Foreskin melanocyte (primary cell): ENCODE measurements at places on chromosomes 11 and 22.

- peak; percentile 18 for DNase-seq
These were observed at the start of gene PLAAT4 for GRCh38 chr11:63536669-63537292. Gene PLAAT4 (plus strand): TSS chr11:63536808. CDS start chr11:63536869, 61 bp downstream.

GRCh38 chr22:35648066-35649025 lies at the start of gene APOL6:
Gene APOL6 (plus strand): TSS chr22:35648446. CDS start chr22:35656426, 7,980 bp downstream.
- peak; percentile 56 for DNase-seq

DNA sequence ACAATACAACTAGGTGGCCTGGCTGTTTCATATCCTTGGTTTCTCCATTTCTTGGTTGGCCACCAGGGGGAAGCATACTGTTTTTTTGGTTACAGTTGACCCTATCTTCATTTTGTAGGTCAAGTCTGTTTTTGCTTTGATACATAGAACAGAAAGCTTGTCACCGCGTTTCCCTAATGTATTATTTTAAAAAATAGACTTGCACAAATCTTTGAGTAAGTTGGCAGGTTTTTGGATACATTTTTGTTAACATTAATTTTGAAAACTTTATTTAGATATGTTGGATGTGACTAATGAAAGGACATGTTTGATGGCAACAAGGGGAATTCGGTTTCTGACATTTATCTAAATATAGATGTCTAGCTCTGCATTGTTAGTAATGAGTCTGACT lies 3.0 kb downstream of the NCR3LG1 start:
- DNase-seq: peak; percentile 53

DNA sequence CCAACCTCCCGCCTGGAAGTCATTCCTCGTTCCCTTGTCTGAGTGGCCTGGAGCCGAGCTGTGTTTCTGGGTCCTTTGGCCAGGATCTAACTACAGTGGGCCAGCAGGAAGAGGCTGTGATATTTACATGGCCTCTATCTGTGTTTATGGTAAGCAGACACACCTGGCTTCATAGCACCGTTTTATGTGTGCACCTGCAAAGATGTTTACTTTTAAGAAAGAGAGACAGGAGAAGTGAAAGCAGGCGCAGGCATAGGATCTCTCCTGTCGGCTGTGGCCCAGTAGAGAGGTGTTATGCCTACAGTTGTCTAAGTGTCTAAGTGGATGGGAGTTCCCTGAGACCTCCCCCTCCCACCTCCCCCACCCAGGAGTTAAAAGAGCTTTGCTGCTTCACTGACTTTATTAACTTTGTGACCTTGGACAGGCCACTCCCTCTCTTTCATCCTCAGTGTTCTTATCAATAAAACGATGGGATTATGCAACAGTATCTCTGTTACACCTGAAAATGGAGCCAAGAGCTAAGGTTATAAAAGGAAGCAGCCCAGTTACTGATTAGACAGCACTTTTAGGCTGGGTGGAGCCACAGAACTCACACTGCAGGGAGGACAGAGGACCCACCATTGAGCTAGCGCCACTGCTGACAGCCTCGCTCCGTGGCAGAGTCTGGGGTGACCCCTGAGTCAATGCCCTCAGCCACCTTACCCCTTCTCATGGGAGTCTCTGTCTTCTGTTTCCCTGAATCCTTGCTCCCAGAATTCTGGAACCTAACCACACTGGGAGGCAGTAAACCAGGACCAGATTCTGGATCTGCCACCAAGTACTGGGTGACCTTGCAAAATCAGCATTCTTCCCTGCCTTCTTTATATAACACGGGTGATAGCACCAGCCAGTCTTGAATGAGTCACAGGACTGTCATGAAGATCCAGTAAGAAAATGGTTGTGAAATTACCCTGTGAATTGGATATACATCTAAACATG lies 22.0 kb downstream of the ST14 start:
- no peak for DNase-seq

GRCh38 chr22:49413551-49413950 lies 414.1 kb downstream of the BRD1 start:
- no peak for DNase-seq

GRCh38 chr22:24338726-24339451 lies 68.3 kb downstream of the SPECC1L start:
- DNase-seq: no peak

DNA sequence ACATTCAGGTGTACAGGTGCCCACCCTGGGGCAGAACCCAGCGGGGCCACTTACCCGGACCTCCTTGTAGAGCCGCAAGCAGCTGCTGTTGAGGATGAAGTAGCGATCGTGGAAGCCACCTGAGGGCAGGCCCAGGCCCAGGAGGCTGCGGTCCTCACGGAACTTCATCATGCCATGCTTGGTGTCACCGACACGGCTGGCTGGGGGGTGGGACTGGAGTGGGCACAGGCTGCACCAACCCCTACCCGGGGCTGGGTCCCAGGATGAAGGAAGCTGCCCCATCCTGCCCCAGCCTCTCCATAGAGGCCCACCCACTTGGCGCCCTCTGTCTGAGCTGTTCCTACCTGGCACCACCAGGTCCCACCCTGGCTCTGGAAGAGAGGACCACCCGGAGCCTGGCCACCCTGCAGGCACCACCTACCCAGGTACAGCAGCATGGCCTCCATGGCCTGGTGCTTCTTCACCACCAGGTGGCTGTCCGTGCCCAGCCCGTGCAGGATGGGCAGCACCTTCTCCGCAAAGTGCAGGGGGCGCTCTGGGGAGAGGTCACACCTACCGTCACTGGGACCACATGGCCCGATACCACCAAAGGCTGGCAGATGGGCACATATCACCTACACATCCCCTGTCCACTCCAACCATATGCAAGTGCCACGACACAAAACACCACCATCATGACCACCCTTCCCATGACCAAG lies 19.2 kb upstream of the PDE2A start:
- DNase-seq: no peak

DNA sequence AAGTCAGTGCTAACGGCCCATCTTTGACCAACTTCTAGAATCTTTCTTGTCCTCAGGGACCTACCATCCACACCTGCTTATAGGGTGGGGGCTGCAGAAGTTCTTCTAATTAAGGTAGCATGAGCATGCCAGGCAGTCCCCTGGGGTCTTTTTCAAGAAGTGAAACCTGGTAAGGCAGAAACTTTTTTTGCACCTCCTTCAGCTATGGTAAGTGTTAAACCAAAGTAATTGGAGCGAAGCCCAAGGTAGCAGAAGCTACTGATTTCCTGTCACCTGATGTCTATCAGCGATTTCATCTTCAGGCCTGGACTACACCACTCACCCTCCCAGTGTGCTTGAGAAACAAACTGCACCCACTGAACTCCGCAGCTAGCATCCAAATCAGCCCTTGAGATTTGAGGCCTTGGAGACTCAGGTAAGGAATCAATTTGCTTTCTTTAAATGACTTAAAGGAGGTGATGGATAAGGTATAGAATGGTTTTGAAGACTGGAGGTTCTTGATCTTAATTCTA lies at the start of gene MS4A1:
MS4A1 (plus strand) TSS at position 317 of the 512 bp plus-strand sequence. CDS start 6,528 bp downstream, outside the sequence.
- no peak for DNase-seq

- DNase-seq: peak; percentile 77
These were observed 24.5 kb upstream of the BLID start for GRCh38 chr11:122140500-122140899.

DNA sequence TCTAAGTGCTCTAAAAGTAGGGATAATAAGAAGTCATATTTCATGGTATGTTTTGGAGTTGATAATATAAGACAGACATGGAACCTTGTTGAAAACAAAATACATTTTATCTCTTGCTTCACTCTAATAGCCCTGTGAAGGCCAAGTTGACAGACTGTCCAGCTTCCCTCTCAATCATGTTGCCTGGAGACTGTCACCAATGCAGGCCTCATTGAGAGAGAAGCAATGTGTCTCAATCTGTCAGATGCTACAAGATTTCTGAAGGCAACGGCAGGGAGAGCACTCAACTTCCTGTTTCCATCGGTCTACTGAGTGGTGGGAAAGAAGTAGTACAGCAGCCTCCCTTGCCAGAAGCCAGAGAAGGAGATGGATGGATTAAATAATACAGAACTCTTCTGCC lies 23.6 kb upstream of the FJX1 start:
- no peak for DNase-seq

DNA sequence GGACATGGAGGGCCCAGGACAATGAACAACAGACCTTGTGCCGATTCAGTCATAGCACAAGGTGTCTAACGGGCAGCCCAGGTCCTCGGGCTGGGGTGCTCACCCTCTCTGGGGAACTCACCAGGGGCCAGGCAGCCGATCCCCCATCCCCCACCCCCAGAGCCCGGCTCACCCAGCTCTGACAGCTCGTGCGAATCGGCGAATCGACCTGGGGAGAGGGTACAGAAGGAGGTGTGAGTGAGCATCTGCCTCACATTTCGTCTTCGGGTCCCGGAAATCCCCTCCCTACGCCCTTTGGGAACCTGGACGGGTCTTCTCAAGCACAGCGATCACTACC lies 423 bp downstream of the PEX16 start:
- DNase-seq: no peak

DNA sequence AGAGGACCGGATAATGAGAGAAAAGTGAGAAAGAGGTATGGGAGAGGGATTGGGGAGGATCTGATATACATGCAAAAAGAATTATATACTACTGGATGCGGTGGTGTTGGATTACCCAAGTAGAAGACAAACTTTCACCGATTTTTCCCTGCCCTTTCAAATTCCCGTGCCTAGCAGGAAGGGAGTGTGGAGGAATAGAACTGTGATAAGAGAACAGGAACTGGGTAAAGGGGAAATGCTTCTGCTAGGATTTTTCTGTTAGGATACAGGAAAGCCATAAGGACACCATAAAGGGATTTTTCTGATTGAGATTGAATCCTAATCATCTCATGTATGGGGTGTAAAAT lies 480 bp upstream of the MTMR2 start:
- DNase-seq: no peak

DNA sequence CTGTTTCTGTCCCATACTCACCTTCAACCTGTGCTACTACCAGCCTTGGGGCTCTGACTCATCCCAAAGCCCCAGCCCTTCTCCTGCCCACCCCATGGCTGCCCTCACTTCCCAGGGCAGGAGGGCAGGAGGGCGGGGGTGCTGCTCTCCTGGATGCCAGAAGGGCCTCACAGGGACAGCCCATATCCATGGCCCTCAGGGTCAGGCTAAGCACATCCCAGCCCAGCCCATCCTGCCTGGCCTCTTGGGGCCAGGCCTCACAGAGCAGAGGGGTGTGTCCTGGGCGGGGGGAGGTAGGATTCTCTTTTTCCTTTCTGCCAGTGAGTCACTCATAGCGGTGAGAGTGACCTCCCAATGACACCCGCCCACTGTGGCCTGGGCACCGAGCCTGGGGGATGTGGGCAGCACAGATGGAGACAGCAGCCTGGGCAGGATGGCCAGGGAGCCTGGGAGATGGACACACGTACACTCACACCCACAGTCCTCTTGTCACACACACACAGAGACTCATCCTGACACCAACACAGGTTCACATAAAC lies 2.4 kb downstream of the LTBP3 start:
- DNase-seq: no peak
